ENCODE measurements at places on chromosomes 3 and 15.

DNA sequence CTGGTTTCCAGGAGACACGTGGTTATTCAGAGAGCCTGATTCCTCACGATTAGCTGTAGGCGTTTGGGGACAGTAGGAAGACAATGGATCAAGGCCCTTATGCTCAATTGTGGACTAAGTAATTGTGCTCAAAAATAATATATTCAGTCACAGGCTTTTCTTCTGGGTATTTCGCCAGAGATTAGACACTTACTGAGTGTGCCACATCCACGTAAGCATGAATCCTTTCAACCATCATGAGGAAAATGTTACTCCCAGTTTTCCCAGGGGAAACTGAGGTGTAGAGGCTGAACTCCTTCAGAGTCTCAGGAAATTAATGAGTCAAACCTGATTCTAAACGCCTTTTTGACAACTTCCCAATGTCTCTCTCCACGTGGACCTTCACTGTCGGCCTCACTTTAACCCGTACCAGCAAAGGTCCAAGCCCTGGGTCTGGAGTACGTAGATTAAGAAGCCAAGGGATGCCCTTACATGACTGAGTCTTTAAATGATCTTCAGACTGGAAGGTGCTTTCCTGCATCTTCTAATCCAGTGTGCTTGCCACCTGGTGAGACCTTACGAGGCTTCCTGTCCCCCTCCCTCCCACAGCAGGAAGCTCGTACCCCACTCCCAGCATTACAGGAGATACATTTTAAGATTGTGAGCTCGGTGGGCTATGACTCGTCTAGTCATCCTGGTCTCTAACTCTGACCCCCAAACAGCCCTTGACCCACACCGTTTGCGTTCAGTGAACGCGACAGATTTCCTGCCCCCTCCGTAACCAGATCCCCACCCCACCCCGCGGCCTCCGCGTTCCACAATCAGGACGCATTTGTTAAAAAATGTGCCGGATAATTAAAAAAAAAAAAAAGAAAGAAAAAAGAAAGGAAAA lies 1.7 kb downstream of the PKM start:
- DNase-seq, result peak; percentile 34

DNA sequence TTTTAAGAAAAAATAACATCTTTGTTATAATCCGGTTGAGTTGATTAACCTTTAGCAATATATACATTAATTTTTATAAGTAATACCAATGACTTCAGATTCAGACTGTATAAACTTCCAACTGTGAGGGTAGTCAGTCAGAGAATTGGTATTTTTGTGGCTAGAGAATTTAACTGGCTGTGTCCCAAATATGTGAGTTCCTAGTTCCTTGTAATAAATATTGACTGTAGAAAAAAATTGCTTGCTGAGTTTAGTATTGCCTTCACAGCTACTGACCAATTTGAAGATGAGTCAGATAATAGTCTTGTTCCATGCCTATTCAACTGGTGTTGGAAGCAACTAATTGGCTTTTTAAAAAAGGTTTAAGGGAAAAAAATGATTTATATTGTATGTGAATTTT lies 210.8 kb downstream of the GAP43 start:
- no peak for DNase-seq

- no peak for DNase-seq
Measured at GRCh38 chr15:30941520-30941919, 37.8 kb downstream of the FAN1 start.

- no peak for DNase-seq
Measured at GRCh38 chr3:15527031-15527459, 5.5 kb upstream of the COLQ start.

Data from stimulated activated CD8-positive, alpha-beta memory T cell treated with anti-CD3 and anti-CD28 coated beads, Interleukin-7, amount 100 ng/mL, for 4 hours (primary cell).